ENCODE measurements at places on chromosomes 12 and 14.
A peak's percentile ranks its signal among the peaks of the same experiment; 100 is the strongest.

DNA sequence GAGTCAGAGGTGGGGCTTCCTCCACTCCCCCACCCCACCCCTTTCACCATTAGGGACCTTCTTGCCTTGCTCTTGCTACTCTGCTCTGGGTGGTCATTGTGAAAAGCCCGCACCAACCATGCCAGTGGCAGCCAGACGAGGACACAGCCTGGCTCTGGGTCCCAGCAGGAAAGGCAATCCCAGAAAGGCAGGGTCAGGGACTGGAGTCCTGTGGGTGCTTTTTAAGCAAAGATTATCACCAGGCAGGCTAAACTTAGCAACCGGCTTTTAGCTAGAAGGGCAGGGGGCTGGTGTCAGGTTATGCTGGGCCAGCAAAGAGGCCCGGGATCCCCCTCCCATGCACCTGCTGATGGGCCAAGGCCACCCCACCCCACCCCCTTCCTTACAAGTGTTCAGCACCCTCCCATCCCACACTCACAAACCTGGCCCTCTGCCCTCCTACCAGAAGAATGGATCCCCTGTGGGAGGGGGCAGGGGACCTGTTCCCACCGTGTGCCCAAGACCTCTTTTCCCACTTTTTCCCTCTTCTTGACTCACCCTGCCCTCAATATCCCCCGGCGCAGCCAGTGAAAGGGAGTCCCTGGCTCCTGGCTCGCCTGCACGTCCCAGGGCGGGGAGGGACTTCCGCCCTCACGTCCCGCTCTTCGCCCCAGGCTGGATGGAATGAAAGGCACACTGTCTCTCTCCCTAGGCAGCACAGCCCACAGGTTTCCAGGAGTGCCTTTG, 1.2 kb upstream of the GAPDH start:
- H3K4me1 ChIP-seq = peaks cover 57% of the 10 kb centered on the region
- H3K4me3 ChIP-seq = peak overlapping the region; percentile 95
- H3K36me3 ChIP-seq = peaks cover 67% of the 10 kb centered on the region
- DNase-seq = peak; percentile 80
- peaks cover 53% of the 10 kb centered on the region for H3K27me3 ChIP-seq

DNA sequence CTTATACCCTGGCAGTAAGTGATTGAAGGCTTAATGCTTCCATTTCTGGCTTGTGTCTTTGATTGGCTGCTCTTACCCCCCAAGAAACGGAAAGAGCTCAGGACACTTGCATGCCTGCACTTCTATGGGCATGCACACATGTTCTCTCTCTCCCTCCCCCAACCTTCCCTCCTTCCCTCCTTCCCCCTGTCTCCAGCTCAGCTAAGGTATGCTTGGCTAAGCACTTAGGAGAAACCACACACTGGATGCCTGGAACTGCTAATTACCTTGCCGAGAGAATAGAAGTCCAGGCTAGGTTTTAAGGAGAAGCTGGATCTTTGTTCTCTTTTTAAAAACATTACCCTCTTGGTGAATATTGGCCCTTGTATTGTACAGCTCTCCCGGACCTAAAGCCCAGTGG, 1072.8 kb upstream of the TMEM132C start:
- H3K27me3 ChIP-seq = peaks cover 4% of the 10 kb centered on the region
- H3K4me1 ChIP-seq = peaks cover 42% of the 10 kb centered on the region
- no peak for DNase-seq
- H3K27ac ChIP-seq = no peak overlapping the region

DNA sequence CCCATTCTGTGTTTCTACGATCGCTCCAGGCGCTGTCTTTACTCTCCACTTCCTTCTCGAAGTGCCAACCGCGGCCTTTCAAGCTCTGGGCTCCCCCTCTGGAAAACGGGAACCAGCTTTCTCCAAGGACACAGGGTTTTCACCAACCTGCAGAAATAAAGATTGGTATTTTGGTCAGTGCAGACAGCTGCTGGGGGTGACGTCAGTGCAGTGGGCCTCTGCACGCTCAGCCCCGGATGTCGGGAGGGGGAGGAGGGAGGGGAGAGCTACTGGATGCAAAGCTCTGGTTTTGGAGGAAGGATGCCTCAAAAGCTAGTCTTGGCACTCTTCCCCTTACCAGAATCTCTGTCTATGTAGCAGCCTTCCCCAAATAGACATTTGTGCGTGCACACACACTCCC, 19.9 kb downstream of the HRK start:
- peaks cover 55% of the 10 kb centered on the region for H3K4me1 ChIP-seq
- H3K27me3 ChIP-seq = peaks cover 16% of the 10 kb centered on the region
- H3K27ac ChIP-seq = peak overlapping the region; percentile 59
- H3K36me3 ChIP-seq = no peaks in the 10 kb centered on the region
- no peak overlapping the region for H3K4me3 ChIP-seq

DNA sequence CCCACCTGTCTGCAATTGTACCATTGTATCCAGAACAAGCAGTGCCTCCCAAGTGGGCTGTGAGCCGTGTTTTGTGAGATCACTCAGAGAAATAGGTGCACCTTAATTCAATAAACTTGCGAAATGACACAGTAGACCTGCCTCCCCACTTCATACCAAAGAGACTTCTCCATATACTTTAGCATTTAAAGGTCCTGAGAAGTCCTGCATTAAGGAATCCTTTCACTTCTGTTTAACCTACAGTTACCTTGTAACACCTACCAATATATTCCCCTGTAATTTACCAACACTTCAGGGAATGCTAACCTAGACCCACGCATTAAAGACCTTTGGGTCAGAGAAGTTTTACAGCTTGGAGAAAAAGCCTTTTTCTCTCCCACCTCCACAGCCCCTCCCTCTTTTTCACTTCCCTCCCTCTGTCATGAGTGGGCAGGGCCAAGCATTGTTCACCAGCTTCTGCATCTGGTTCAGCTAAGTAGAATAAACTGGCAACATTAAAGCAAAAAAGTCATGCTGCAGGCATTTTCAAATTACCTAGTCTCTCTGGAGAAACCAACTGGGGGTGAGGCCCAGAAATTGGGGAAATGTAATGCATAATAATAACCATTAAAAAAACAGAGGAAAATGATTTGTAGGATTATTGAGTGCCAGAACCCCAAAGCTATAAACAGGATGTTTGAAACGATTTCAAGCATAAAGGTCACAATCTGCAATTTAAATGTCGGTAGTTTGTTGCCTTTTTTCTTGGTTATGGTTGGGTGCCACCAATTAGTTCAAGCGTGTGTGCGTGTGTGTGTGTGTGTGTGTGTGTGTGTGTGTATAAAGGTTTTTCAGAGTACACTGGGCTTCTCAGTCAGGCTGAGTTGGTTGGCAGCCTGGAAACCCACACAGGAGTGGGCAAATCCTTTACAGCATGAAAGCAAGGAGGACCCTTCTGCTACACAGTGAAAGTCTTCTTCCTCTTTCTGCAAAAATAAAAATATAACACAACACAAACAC, 13.7 kb upstream of the WSCD2 start:
- H3K4me3 ChIP-seq = no peak overlapping the region
- no peak overlapping the region for H3K27ac ChIP-seq
- no peaks in the 10 kb centered on the region for H3K4me1 ChIP-seq

DNA sequence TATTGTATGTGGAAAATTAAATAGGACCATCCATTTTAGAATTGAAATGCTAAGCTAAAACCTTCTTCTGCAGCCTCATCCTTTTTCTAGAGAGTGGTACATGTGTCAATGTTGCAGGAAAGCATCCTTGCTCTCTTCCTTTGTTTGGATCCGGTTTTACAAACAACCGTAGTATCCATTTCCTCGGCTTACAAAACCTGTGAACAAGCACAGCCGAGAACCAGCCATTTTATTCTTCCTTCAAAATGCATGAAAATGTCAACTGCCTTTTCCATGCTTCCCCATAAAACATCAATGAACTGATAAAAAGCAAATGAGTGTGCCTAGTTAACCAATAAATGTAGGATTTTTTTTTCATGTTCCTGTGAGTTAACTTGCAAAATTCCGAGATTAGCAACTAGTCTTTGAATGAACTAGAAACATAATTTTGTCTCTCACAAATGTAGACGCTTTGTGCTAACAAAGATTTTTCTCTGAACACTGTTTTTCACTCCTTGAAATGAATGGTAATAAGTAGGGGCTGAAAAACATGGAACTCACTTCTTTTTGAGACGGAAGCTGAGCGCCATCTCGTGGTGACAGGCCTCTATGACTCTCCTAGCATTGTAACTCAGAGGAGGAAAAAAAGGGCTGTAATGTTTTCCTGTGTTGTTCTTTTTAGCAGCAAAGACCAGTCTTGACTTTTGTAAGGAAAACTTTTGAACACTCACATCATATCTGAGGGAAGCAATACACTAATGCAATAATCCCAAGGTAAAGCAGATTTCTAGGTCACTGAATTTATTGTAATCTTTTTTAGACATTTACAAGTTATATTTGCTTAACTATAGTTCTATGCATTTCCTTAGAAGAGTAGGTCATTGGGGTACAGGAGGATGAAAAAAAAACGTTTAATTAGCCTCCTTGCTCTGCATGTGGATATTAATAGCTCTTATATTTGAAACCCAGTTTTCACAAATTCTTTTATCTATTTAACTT, 157.4 kb upstream of the FOXG1 start:
- H3K4me1 ChIP-seq = no peaks in the 10 kb centered on the region
- DNase-seq = peak; percentile 13
- no peak overlapping the region for H3K27ac ChIP-seq
- H3K4me3 ChIP-seq = no peak overlapping the region

GRCh38 chr12:111732786-111733185, 33.9 kb upstream of the ALDH2 start:
- no peak overlapping the region for H3K4me3 ChIP-seq
- DNase-seq = no peak
- H3K27ac ChIP-seq = no peak overlapping the region
- H3K4me1 ChIP-seq = no peaks in the 10 kb centered on the region
- H3K27me3 ChIP-seq = no peaks in the 10 kb centered on the region
- H3K36me3 ChIP-seq = peaks cover 5% of the 10 kb centered on the region

DNA sequence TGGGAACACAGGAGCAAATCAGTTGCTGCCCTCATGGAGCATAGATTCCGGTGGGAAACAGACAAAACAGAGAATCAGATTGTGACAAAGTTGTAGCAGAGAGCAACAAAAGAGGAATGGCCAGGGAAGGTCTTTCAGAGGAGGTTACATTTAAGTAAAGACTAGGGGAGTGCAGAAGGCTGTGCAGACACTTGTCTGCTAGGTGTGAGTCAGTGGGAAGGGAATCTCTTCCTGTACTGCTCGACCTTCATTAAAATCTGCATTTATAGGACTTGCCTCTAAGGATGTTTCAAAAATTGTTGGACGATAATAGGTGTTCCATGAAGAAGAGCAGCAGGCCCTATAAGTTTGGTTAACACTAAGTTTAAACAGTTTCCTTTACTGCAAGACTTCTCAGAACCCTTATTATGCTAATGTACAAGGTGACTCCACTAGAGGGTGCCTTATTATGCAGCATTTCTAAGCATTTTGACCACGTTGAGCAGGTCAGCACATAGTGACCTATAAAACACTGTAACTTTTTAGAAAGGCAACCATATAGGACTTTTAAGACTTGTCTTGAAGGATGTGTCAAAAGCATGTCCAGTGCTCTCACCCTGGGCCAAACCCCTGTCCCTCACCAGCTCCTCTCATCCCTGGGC, 91.8 kb upstream of the RIC8B start:
- H3K27me3 ChIP-seq = peaks cover 4% of the 10 kb centered on the region
- no peak overlapping the region for H3K4me3 ChIP-seq
- H3K4me1 ChIP-seq = no peaks in the 10 kb centered on the region
- peak; percentile 32 for DNase-seq
- no peaks in the 10 kb centered on the region for H3K36me3 ChIP-seq

GRCh38 chr14:65169351-65169750, 67.0 kb upstream of the MAX start:
- H3K4me1 ChIP-seq = peaks cover 36% of the 10 kb centered on the region
- H3K27me3 ChIP-seq = no peaks in the 10 kb centered on the region
- H3K36me3 ChIP-seq = no peaks in the 10 kb centered on the region

DNA sequence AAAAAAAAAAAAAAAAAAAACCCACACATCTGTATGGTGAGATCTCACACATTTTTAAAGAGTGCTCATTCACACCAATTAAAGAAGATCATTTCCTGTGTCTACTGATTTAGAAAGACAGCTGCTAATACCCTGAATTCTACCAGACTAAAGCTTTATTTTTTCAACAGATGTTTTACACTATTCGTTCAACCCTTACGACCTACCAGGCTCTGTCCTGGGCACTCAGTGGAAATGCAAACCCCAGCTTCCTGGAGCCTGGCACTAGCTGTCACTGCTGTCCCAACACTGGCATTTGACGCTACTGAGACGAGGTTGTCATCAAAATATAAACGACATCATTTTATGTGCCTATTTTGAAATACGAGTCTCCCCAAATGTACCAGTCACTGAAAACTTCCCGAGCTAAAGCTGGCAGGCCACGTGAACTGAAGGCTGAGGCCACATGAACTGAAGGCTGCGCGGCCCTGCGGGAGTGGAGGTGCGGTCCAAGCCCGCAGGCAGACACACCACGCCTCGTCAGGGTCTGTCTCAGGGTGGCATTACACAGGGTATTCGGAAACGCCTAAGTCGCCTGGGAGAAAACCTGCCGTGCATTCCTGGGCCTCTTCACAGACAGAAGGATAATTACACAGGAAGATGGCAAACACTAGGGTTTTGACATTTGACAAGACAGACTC, 27.2 kb downstream of the SLC15A4 start:
- H3K4me3 ChIP-seq = no peak overlapping the region
- H3K27ac ChIP-seq = peak overlapping the region; percentile 92
- DNase-seq = no peak
- H3K27me3 ChIP-seq = no peaks in the 10 kb centered on the region
- H3K4me1 ChIP-seq = peaks cover 45% of the 10 kb centered on the region
- H3K36me3 ChIP-seq = peaks cover 44% of the 10 kb centered on the region

DNA sequence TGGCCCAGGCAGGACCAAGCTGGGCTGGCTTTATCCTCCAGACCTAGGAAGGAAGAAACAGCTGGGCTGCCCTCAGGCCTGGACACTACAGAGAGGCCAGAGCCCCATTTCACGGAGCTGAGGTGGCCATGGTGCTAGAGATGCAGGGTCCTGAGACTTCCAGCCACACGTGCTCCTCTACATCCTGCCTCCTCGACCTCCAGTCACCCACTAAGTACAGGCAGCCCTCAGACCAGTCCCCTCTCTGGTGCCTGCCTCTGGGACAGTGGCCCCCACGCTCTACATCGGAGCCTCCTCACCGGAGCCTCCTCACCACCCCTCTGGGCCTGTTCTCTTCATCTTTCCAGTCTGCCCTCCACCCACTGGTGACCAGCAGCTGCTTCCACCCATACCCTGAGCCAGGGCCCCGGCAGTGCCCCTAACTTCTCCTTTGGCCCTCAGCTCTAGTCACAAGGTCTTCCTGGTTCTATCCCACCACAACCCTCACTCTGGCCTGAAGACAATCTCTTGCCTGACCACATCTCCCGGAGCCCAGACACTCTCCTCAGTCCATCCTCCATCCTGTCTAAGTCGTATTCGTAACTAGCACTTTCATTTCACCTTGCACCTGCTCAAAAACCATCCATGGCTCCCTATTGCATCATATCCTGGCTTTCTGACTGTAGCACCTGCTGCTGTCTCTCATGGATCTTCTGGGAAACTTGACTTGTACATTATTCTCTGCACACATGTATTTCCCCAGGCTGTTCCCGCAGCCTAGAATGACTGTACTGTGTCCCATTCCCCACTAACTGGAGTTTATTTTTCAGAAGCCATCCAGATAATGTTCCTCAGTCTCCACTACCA, 43.9 kb downstream of the DIO3 start:
- no peak overlapping the region for H3K27ac ChIP-seq
- H3K4me1 ChIP-seq = no peaks in the 10 kb centered on the region
- DNase-seq = no peak
- no peaks in the 10 kb centered on the region for H3K36me3 ChIP-seq
- H3K27me3 ChIP-seq = peaks cover 15% of the 10 kb centered on the region

Data from HFFc6 (cell line).